ENCODE measurements at places on chromosomes 1 and 21. TPM values are rescaled to one million over a fixed set of nuclear protein-coding genes. Genes with fewer than 3 reads are reported as not detected.

DNA sequence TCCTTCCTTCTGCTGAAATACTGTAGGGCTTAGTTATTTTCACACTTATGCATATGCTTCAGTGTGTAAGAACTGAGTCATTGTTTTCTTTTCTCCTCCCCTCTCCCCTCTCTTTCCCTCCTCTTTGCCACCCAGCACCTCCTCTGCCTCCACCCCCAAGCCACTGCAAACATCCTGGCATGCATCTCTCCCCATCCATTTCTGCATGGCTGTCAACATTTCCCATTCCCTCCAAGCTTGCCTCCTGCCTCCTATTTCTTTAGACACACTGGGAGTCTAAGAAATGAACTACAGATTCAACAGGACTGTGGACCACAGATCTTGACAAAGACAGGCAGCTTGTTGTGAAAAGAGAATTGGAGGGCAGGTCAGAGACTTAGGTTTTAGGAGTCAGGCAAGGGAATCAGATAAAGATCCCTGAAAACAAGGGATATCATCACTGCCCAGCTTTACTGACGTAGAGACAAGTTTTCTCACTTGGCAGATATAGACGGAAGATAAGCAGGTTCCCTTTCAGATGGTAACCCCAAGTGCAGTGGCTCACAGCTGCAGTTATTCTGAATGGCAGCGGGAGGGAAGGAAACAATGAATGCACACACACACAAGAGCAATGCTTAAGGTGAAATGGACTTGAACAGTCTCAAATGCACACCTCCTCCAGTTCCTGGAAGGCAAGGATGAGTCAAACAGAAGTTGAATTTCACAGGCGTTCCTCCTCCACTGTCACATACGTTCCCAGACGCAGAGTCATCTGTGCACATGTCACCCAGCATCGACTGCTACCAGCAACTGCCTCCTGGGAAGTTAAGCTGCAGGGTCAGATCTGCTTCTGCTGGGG, 56.1 kb downstream of the HIVEP3 start:
- no peak for DNase-seq

DNA sequence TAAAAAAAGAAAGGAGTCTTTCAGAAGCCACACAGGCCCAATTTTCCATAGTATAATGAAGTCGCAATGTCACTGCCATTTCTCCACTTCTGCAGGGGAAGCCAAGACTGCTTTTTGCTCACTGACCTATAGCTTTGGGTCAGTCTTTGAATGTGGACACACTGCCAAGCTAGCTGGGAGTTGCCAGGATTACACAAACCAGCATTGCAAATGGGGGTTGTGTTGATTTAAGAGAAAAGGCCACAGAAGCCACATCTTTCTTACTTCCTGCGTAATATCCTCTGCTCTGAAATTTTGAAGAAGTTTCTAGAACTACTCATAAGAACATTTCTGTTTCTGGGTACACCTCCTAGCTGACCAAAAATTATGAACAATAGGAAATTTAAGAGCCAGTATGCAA, 45.8 kb upstream of the SAMSN1 start:
- no peak for DNase-seq

ARHGAP30 gene
- total RNA-seq = 14.1 TPM

SLC50A1 gene
- 14.7 TPM for total RNA-seq

Measured in esophagus muscularis mucosa (tissue), 4 donors.